DMS153 (cell line): ENCODE measurements at places on chromosomes 16 and 17.

DNA sequence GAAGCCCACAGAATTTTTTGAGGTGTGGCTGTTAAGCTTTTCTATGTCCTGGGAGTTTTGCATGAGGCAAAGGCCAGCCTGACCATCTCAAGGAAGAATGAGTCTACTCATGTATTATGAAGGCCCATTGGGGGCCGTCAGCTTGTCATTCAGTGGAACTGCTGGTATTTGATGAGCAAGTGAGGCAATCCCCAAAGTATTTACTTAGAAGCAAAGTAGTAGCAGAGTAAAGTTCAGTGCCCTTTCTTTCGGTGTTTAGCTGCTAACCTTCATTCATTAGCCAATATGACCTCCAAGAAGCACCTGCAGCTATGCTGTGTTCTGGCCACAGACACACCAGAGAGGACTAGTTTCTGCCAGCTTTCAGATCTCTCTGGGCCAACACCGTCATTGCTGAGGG lies 80.2 kb downstream of the RPA1 start:
- no peak for DNase-seq

DNA sequence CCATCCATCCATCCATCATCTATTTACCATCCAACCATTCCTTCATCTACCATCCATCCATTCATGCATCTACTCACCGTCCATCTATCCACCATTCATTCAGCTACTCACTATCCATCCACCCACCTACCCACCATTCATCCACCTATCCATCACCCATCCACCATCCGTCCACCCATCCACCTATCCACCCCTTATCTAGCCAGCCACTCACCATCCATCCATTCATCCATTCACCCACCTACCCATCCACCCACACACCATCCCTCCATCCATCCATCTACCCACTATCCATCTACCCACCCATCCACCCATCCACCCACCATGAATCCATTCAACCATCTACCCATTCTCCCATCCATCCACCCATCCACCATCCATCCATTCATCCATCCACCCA lies 26.6 kb downstream of the BCO1 start:
- no peak for DNase-seq

- DNase-seq = no peak
Measured at GRCh38 chr16:19354371-19354770, 63.3 kb upstream of the TMC5 start.

DNA sequence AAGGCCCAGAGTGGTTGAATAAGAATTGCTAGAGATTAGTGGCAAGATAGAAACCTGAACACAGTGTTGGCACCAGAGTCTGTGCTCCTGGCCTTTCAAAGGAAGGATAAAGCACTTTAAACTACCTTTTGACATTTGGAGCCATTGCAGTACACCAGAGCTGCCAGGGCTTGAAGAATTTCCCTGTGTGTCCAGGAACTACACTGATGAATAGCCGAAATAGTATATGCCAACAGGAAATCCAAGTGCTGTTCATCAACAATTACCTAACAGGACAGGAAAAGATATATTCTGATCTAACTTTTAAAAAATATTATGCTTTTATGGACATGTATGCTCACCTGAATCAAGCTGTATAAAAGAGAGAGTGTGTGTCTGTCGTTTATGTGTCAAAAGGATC lies 5.1 kb downstream of the HEATR6 start:
- DNase-seq = no peak
